ENCODE measurements at places on chromosomes 13 and 19.

- no peak for DNase-seq
Measured at GRCh38 chr19:7618348-7618747, 11.0 kb downstream of the XAB2 start.

GRCh38 chr19:42092350-42092749 lies 16.4 kb downstream of the ZNF574 start:
- DNase-seq: no peak

- DNase-seq: no peak
Measured at GRCh38 chr19:10891405-10892086, 20.2 kb downstream of the CARM1 start.

DNA sequence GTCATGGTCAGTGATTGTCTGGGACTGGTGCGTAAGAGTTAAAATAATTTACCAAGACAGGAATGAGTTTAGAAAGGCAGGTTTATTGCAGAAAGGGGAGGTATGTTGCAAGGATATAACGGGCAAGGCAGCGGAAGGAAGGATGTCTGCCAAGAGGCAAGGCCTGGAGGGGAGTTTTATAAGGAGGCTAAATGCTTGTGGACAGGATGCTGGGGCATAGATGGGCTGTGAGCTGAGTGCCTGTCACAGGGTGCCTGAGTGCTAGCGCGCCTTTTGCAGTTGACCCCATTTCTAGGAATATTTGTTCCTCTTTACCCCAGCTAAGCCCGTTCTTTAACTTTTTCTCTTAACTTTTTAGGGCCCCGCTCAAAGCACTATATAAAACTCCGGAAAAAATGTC lies 58.7 kb downstream of the TEX26 start:
- no peak for DNase-seq

- no peak for DNase-seq
Measured at GRCh38 chr13:82501834-82502233, 1380.4 kb downstream of the SLITRK1 start.

DNA sequence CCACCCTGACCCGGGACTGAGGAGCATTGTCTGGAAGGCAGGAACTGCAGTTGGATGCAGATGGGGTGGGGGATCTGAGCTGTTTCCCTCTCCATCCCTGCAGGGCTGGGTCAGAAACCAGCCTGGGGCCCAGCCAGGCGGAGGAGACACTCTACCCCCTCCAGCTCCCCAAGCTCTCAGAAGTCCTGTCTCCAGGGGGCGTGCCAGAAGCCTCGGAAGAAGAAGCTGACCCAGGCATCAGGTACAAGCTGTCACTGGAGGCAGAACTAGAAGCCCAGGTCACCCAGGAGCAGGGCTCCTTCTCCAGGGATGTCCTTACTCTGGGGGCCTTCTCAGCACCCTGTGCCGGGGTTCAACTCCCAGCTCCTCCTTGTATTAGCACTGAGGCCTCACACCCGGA lies 15.5 kb downstream of the SIX5 start:
- no peak for DNase-seq

- DNase-seq: no peak
Measured at GRCh38 chr13:46598140-46598819, 45.3 kb downstream of the LRCH1 start.

GRCh38 chr13:61756031-61756430 lies 340.4 kb upstream of the PCDH20 start:
- DNase-seq: no peak

GRCh38 chr19:13557756-13558398 lies 51.6 kb upstream of the CACNA1A start:
- no peak for DNase-seq

DNA sequence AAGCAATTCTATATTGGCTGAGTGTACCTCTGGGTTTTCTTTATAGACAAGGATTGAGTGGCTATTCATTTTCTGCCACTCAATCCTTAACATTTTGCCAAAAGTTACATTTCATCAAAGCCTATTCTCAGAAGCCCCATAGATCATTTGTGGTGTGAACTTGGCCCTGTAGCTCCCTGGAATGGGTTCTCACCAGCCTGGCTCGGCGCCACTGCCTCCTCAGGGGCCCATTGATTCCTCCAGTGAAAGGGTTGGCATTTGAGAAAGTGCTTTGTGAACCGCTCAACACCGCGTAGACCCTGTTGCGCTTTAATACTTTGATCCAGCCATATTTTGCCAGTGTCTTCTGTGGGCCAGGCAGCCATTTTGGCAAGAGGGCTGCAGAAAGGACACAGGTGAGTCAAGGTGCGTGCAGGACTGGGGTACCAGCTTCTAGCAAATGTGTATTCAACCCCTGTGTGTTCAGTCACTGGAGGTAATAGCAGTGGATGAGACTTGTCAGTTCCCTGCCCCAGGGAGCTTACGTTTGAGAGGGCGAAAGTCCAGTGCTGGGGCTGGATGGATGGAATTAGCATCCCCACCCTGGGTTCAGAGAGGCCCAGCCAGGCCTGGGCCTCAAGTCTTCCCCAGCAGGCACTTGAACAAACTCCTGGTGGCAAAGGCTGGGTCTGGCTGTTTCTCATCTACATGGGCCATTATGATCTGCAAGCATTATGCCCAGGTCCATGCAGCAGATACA lies 3.8 kb downstream of the RAB8A start:
- DNase-seq: no peak

Measured in GM12891 (cell line).